ENCODE measurements at places on chromosomes 1 and 21. TPM values are rescaled to one million over a fixed set of nuclear protein-coding genes. Genes with fewer than 3 reads are reported as not detected.

CHD5 gene
- total RNA-seq = 35.2 TPM

G0S2 gene
- total RNA-seq = 2.5 TPM

GNL2 gene
- total RNA-seq = 29.0 TPM

CACNA1S gene
- total RNA-seq = under 0.01 TPM

CATSPERE gene
- total RNA-seq = 1.2 TPM

PLPPR5 gene
- 56.8 TPM for total RNA-seq

NTMT2 gene
- total RNA-seq = 0.49 TPM

ZCCHC17 gene
- total RNA-seq = 31.5 TPM

SDC3 gene
- 98.1 TPM for total RNA-seq

GOLT1A gene
- total RNA-seq = 0.25 TPM

PGBD5 gene
- total RNA-seq = 20.7 TPM

EPHB2 gene
- 31.0 TPM for total RNA-seq

SLC2A5 gene
- total RNA-seq = 1.2 TPM

IGSF3 gene
- 118 TPM for total RNA-seq

GJA8 gene
- total RNA-seq = not detected

KIF26B gene
- total RNA-seq = 19.7 TPM

SLC41A1 gene
- total RNA-seq = 9.1 TPM

CDCA8 gene
- total RNA-seq = 1.2 TPM

CD52 gene
- not detected for total RNA-seq

CSRP1 gene
- total RNA-seq = 23.1 TPM

PTPRC gene
- 3.0 TPM for total RNA-seq

MAP10 gene
- total RNA-seq = 6.1 TPM

TMPRSS3 gene
- total RNA-seq = not detected

AKIRIN1 gene
- 32.0 TPM for total RNA-seq

TGFB2 gene
- total RNA-seq = 23.1 TPM

S100A3 gene
- not detected for total RNA-seq

C1orf116 gene
- total RNA-seq = under 0.01 TPM

PCAT6 gene
- total RNA-seq = not detected

PALMD gene
- total RNA-seq = 41.8 TPM

ORC1 gene
- total RNA-seq = 0.98 TPM

CAMK2N1 gene
- 74.3 TPM for total RNA-seq

TMPRSS2 gene
- not detected for total RNA-seq

CASQ2 gene
- under 0.01 TPM for total RNA-seq

HES3 gene
- not detected for total RNA-seq

IBA57 gene
- total RNA-seq = 4.2 TPM

Data from temporal lobe (tissue), 4 donors.